ENCODE measurements at places on chromosomes 11 and 22.

DNA sequence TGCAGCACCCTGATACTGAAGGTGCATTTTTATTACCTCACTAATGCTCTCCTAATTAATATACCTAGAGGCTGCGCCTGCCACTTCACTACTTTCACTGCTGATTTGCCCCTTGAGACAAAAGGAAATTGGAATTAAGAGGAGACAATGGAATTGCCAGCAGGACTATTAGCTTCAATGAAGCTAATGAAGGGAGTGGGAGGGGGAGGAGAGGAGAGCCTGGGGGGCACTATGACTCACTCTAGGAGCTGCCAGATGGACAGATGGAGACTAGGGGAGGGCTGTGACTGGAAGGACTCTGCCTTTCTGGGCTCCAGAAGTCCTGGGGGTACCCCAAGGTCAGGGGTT lies 102.8 kb upstream of the DRD2 start:
- DNase-seq: no peak

DNA sequence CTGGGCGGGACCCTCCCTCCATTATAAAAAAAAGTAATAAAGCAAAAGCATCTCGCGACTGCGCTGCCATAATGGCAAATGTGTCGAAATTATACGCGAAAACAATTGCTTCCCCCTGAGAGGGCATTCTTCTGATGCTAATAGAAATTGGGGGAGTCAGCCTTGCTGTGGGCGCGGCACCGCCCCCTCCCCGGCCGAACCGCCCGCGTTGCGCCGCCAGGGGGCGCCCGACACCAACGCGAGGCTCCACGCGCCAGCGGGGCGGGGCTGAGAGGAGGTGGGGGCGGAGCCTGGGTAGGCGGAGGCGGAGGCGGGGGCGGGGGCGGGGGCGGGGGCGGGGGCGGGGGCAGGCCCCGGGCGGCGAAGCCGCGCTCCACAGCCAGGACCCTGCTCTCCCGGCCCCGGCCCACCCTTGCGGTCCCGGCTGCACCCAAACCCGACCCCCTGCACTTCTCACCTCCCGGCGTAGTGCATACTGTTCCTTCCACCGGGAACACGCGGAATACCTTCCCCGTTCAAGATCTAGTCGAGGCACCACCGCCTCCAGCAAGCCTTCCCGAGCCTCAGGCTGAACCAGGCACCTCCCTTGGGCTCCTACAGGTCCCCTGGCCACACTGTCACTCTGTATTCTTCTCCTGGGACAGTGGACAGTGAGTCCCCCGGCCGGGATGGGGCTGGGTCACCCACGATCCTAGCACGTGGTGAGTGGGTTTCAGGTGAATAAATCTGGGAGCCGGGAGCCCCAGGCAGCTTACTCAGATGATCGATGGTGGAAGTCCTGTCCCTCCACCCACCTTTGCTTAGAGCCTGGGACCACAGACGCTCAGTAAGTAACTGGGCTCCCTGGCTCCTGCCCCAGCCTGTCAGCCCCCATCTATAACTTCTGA lies 15.5 kb upstream of the UPK3A start:
- no peak for DNase-seq

GRCh38 chr22:31046539-31047226 lies 34.4 kb upstream of the SMTN start:
- peak; percentile 45 for DNase-seq

- peak; percentile 84 for DNase-seq
Observed at GRCh38 chr11:110092515-110093406, at the start of gene ZC3H12C. Gene ZC3H12C, plus strand, starts transcription at chr11:110093392. Its CDS starts 20 bp downstream, at chr11:110093412.

DNA sequence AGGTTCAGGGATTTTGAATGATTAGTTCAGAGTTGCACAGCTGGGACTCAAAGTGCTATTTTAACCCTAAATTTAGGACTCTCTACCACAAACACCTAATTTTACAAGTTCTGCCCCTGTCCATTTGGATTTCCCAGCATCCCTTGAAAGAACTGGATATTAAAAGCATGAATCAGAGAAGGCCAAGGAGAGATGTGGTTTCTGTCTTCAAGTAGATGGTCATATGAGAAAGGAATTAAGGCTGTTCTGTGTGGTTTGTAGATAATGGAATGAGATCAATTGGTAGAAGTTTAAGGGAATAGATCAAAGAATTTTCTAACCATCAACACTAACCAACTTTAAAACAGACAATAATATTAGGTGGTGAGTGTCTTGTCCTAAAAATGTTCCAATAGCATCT lies 106.4 kb upstream of the TENM4 start:
- DNase-seq: no peak

GRCh38 chr11:32444186-32444585 lies 8.8 kb upstream of the WT1 start:
- DNase-seq: no peak

DNA sequence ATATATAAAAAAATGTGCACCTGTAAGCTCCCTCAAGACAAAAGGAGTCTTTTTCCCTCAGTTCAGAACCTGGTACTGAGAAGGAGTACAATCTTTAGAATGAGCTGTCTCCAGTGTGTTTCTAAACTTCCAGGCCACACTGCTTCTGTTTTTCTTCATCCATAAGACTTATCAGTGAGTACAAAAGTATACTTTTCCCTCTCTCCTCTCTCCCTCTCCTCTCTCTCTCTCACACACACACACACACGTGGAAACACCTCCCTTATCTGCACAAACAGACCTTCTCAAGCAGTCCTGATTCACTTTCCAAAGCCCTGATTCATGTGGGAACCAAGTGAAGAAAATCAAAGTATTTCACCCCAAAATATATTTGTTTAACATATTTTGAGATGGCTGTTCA lies 220.7 kb upstream of the UBASH3B start:
- no peak for DNase-seq

DNA sequence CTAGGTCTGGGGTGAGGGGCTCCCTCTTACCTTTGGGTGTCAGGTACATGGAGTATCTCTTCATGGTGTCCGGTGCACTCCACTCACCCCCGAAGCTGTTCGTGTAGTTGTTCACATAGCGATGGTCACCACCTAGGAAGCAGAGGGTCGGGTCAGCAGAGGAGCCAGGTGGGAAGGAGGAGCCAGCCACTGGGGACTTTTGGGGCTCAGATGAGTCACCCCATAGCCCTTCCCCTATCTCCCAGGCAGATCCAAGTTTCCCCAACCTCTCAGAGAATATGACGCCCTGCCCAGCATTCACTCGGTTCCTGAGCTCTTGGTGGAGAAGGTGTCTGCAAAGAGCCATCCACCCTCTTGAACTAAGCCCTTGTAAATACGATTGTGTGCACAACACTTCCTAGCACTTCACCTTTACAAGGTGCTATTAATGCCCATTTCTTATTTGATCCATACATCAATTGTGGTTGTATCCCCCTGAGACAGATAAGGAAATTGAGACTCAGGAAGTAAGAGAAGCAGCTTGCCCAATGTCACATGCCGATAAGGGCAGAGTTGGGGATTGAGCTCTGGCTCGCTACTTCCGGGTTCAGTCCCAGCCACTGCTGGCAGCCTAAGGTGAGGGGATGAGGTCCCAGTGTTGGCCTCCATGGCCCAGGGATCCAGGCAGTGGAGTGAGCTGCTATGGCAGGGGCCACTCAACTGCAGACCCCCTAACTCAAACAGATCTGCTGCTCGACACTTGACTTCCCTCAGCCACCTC lies 14.8 kb downstream of the TRIM29 start:
- no peak for DNase-seq

- peak; percentile 9 for DNase-seq
Observed at GRCh38 chr11:64620381-64620971, 29.5 kb downstream of the SLC22A12 start.

- DNase-seq: no peak
Observed at GRCh38 chr11:111423250-111423615, 44.2 kb upstream of the POU2AF1 start.

- no peak for DNase-seq
Observed at GRCh38 chr11:60914633-60915247, 782 bp downstream of the TMEM109 start.

DNA sequence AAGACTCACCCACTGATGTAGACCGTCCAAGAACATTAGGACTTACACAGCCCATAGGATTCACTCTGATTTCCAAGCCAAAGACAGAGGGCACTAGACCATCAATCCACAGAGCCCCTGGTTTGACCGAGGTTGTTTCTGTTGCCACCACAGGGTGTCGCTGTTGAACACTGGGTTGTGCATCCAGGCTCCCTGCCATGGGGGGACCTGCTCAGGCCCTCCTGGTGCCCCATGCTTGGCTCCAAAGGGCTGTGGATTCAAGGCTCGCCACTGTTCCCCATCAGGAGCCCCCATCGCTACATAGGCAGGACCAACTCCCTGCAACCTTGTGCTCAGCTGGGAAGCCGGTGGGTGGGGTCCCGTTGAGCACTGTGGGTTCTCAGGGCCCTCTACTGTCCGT lies 128.0 kb upstream of the ANO1 start:
- DNase-seq: peak; percentile 20

DNA sequence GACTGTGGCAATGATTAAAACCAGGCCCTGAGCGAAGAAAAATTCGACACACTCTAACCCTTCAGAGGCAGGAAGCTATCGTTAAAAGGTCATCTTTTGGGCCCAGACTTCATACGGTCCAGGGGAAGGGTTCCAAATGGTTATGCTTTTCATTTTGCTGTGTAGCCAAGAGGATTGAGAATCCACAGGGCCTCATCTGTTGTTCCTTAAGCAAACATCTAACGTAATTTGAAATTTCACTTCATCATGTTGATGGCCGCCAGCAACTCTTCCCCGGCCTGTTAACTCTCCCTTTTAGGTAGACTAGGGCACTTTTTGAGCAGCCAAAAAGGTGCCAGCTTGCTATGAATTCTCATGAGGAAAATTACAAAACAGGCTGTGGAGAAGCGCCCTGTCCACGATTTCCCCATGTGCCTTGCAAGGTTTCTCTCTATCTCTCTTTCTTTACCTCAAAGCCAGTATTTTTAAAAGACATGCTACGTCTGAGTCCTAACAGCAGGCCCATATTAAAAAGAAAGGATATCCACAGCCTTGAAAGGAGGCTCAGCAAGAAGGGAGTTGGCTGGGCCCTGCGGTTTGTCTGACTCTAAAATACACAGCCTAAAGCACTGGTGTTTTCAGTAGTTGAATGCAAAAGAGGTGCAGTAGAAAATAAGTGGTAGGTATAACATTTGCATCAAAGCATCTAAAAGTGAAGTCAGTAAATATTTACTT lies 356.3 kb upstream of the NARS2 start:
- DNase-seq: no peak

- DNase-seq: no peak
Observed at GRCh38 chr11:67463186-67463585, 5.9 kb downstream of the TMEM134 start.

DNA sequence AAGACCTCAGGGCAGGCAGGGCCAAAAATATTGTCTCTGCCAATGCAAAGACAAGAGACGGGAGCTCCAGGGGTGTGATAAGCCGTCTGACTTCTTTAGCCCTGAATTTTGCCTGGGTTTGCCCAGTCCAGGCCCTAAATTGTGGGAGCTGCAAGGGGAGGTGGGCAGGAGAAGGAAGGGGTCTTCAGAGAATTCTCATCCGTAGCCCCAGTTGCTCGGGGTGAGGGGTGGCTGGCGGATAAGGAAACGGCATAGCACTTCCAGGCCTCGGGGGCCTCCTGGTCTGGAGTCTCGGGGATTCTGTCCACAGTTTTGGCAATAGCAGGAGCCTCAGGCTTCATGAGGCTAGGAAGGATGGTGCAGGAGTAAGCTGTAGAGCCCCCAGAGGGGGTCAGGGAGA lies 7.4 kb downstream of the CD5 start:
- DNase-seq: no peak
